ENCODE measurements at places on chromosomes 4 and X.

- no peak for DNase-seq
Measured at GRCh38 chrX:107153005-107153404, 34.4 kb upstream of the RBM41 start.

DNA sequence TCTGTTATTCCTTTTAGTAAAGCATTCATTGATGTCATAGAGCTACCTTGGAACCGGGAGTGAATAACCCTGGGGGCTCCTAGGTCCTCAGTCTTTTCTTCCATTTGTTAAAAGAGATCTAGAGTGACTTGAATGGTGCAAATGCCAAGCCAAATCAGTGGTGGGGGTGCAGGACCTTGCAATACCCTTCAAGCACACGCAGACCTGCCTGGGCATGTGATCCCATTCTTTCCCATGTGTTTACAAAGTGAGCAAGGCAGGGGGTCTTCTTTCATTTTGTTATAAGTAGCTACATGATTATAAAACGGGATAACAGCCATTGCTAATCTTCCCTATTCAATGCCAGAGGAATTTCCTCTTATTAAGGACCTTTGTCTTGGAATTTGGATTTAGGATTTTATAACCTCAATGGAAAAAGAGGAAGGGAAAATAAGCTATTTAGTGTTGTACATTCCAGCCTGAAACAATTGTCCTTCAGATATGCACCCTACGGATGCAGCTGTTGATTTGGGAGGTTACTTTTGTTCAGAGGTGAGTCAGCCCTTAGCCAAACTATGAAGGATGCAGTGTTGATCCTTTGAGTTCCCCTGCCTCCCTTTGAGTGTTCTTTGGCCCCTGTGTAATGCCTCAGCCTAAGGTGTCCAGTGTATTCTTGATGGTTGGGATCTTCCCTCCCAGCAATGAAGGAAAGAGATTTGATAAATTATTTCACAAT, 623.8 kb upstream of the HTR2C start:
- no peak for DNase-seq

- no peak for DNase-seq
Measured at GRCh38 chrX:129957241-129958082, 25.0 kb upstream of the BCORL1 start.

GRCh38 chrX:8755116-8755515, 23.2 kb upstream of the ANOS1 start:
- DNase-seq: no peak

GRCh38 chr4:69860052-69860451, at the start of gene SULT1E1:
Gene SULT1E1, minus strand, starts transcription at chr4:69860145. Its CDS starts 2,501 bp downstream, at chr4:69857644.
- no peak for DNase-seq

- DNase-seq: no peak
Measured at GRCh38 chr4:152106113-152106763, 345.4 kb upstream of the GATB start.
